MM.1S (cell line): ENCODE measurements at places on chromosomes 2 and 18.
A peak's percentile ranks its signal among the peaks of the same experiment; 100 is the strongest.

GRCh38 chr2:86194751-86195054 lies 559 bp downstream of the IMMT start:
- DNase-seq = no peak
- peak overlapping the region; percentile 98 for H3K4me3 ChIP-seq
- H3K4me1 ChIP-seq = peaks cover 18% of the 10 kb centered on the region
- H3K27me3 ChIP-seq = no peaks in the 10 kb centered on the region
- peak overlapping the region; percentile 99 for H3K27ac ChIP-seq

DNA sequence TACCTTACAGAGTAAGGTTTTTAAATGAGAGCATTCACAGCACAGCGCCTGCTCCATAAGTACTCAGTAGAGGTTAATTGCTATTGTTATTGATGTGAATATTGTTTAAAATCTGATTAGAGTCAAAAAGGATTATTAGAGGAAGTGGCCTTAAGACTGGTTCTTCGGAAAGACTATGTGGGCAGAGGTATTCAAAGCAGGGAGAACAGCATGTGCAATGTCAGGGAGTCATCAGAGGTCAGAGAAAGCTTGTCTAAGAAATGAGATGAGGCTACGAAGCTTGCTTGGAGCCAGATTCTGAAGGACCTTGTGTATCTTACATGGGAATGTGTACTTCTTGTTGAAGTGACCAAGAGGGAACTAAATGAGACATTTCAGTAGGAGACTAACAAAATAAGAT lies 49.8 kb downstream of the PMS1 start:
- no peaks in the 10 kb centered on the region for H3K27me3 ChIP-seq
- no peaks in the 10 kb centered on the region for H3K36me3 ChIP-seq
- no peaks in the 10 kb centered on the region for H3K4me1 ChIP-seq
- no peak overlapping the region for H3K4me3 ChIP-seq
- H3K27ac ChIP-seq = no peak overlapping the region

GRCh38 chr2:147223553-147224060 lies 621.2 kb upstream of the ACVR2A start:
- H3K4me3 ChIP-seq = no peak overlapping the region
- no peak for DNase-seq
- H3K27ac ChIP-seq = no peak overlapping the region
- H3K36me3 ChIP-seq = no peaks in the 10 kb centered on the region
- no peaks in the 10 kb centered on the region for H3K27me3 ChIP-seq

DNA sequence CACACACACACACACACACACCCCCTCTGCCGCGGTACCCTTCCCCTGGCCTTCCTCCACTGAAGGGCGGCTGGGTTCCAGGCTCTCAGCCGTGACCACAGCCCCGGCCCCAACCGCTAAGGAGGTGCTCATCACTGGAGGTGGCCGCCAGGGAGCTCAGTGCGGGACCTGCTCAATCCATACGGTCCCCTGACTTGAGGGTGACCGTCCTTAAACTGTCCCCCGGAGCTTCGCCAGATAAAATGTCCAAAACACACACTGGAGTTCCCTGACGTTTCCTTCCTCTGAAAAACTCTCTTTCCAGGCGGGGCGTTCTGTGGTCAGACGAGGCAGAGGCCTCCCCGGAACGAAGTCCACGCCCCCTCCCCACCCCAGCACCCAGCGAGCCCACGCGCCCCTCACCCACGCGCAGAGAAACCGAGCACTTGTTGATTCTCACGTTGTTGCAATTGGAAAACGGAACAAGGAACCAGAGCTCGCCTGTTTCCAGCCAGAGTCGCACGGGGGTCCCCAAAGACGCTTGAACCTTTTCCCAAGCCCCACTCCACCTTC lies 1.4 kb downstream of the MBP start:
- DNase-seq = no peak
- no peaks in the 10 kb centered on the region for H3K4me1 ChIP-seq
- no peak overlapping the region for H3K27ac ChIP-seq

GRCh38 chr2:204354442-204354856 lies 190.8 kb upstream of the PARD3B start:
- no peaks in the 10 kb centered on the region for H3K27me3 ChIP-seq
- no peak overlapping the region for H3K27ac ChIP-seq
- no peak for DNase-seq
- no peaks in the 10 kb centered on the region for H3K36me3 ChIP-seq
- H3K4me1 ChIP-seq = no peaks in the 10 kb centered on the region

GRCh38 chr2:41498781-41499180 lies 549.0 kb upstream of the PKDCC start:
- H3K4me3 ChIP-seq = no peak overlapping the region
- no peaks in the 10 kb centered on the region for H3K27me3 ChIP-seq
- no peaks in the 10 kb centered on the region for H3K4me1 ChIP-seq
- H3K36me3 ChIP-seq = no peaks in the 10 kb centered on the region
- DNase-seq = no peak

DNA sequence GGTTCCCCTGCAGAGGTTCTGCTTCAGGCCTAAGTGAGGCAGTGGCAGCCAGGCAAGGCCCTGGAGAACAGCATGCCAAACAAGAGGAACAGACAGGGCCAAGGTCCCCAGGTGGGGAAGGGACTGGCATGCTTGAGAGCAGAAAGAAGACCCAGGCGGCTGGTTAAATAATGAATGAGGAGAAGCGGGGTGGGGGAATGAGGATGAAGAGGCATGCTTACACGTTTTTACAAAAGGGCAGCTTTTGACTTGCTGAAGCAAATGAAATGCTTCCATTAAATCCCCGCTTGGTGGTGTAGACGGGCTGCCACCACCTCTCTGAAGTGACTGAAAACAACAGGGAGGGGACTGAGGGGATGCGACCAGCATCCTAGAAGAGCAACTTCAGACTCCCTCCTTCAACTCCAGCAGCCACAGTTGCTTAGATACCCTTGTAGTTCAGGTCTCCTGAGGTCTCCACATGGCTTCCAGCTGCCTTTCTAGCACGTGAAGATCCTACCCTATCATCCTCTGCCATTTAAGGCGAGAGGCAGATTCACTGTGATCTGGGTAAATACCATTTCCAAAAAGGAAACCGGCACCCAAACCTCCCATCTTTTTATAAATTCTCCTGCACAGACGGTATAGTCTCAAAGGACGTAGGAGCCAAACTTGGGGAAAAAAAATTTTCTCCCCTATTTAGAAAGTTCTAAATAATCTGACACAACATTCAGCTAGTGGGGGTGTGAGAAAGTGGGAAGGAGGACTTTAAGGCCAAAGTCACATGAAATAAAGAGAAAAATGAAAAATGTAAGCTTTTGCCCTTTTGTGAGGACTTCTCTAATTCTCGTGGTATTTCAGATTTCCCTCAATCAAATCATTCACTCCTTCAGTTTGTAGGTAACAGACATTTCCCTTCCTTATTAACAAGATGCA lies 65.6 kb downstream of the CACNB4 start:
- no peaks in the 10 kb centered on the region for H3K36me3 ChIP-seq
- no peaks in the 10 kb centered on the region for H3K27me3 ChIP-seq
- H3K4me3 ChIP-seq = no peak overlapping the region
- peaks cover 4% of the 10 kb centered on the region for H3K4me1 ChIP-seq

DNA sequence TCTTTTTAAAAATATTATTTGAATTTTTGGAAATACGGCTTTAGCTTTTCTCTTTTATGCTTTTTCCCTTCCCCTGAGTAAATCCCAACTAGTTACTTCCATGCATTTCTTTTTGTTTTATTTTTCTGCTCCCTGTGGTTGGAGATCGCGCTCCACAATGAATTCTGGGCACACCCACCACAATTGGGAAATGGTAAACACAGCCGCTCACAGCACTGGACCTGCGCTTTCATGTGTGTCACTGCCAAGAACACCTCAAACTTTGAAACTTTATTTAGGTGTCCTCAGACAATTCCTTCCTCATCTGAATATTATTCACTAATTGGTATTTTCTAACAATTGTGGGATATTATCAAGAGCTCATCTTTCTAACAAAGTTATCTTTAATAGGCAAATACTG lies 82.8 kb upstream of the TMEM18 start:
- no peaks in the 10 kb centered on the region for H3K4me1 ChIP-seq
- no peak overlapping the region for H3K4me3 ChIP-seq
- no peak overlapping the region for H3K27ac ChIP-seq
- no peak for DNase-seq

- H3K4me3 ChIP-seq = no peak overlapping the region
- H3K27me3 ChIP-seq = no peaks in the 10 kb centered on the region
- H3K4me1 ChIP-seq = no peaks in the 10 kb centered on the region
Observed at GRCh38 chr2:129199501-129199900, 780.0 kb upstream of the RAB6C start.

DNA sequence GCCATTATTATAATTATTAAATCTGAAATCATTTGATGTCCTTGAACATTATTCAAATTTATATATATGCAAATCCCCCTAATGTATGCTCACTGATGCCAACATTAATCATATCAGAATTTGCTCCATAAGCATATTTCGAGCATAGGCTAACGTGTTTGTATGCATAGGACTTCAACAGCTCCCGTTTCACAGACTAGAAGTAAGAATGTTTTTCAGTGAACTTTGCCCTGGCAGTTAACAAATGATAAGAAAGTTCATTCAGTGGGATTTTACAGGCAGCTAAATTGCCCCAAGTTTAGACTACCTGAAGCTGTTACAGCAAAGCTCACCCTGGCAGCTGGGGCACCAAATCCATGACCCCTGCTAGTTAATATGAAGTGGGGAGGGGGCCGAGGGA lies 272.0 kb downstream of the LNPK start:
- no peak overlapping the region for H3K27ac ChIP-seq
- no peaks in the 10 kb centered on the region for H3K4me1 ChIP-seq
- H3K36me3 ChIP-seq = no peaks in the 10 kb centered on the region
- H3K4me3 ChIP-seq = no peak overlapping the region

DNA sequence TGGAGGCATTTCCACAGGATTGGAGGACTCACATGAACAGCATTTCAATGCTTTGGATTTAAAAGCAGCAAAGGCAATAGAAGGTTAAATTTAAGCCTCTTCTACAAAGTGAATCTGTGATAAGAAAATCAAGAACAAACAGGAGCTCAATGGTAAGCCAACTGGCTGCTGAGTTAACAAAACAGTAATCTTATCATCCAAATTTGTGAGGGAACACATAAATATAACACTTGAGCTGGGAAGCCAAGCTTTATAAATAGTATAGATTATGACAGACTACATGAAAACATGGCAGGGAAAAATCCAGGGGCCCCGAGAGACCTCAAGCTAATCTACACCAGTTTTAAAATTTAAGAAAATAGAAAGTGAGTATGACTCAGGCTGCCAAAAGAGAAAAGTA lies 108.5 kb upstream of the PGAP1 start:
- no peak for DNase-seq
- no peaks in the 10 kb centered on the region for H3K27me3 ChIP-seq
- H3K4me1 ChIP-seq = no peaks in the 10 kb centered on the region
- no peak overlapping the region for H3K4me3 ChIP-seq
- H3K36me3 ChIP-seq = no peaks in the 10 kb centered on the region
- H3K27ac ChIP-seq = no peak overlapping the region

DNA sequence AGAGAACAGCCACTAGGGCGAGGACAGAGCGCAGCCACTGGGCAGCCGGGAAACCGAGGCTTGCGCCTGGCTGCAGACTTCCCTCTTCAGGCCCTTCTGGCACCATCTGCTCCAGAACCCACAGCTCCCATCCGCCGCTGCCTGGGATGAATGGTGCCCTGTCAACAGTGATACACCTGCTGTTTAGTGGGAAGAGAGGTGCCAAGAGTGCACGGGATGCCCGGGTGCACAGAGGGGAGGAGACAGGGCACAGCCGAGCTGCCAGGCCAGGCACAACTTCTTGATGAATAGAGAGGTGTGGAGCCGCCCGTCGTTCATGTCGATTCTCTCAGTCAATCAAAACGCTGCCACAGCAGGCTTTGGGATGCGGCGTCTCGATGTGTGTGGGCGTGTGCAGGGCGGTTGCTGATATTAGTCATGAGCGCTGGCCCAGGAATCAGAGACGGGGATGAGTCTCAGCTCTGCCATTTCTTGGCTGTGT lies 39.5 kb downstream of the RRM2 start:
- no peak overlapping the region for H3K27ac ChIP-seq
- H3K27me3 ChIP-seq = no peaks in the 10 kb centered on the region
- no peak for DNase-seq
- H3K36me3 ChIP-seq = no peaks in the 10 kb centered on the region
- H3K4me3 ChIP-seq = no peak overlapping the region

DNA sequence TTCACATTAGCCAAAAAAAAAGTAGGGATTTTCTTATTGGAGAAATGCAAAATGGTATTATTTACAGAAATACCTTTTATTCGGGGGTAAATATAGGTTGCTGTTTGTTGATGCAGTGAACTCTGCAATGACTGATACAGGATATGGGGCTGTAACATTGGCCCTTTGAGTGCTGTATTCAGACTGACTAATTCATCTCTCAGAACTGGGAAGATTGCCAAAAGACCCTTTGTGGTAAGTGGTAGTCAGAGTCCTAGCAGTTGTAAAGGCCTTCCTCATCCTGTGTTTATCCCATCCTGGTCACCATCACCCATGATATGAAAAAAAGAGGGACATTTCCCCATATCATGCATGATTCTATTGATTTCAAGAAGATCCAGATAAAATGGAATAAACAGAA lies 14.0 kb upstream of the DCC start:
- H3K4me1 ChIP-seq = no peaks in the 10 kb centered on the region
- H3K36me3 ChIP-seq = no peaks in the 10 kb centered on the region
- no peak overlapping the region for H3K27ac ChIP-seq
- no peak overlapping the region for H3K4me3 ChIP-seq
- H3K27me3 ChIP-seq = no peaks in the 10 kb centered on the region

DNA sequence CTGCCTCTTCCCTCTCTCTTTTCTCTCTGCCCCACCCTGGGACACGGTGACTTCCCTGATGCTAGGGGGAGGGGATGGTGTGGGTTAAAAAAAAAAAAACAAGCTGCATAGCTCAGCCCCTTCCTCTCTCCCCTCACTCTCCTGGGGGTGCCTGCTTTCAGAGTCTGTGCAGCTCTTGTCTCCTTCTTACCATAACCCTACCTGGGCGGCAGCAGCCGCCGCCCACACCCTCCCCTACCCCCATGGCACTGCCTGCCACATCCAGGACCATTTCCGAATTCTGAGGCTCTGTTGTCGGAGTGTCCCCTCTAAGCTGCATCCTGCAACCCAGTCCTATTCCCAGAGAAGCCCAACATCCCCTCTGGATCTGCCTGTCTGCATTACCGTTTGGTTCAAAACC lies 16.0 kb downstream of the TTC32 start:
- no peak for DNase-seq
- H3K27me3 ChIP-seq = no peaks in the 10 kb centered on the region
- H3K4me1 ChIP-seq = 0 out of 2 replicates have a peak, but pooled peaks cover 8% of the 10 kb centered on the region
- H3K27ac ChIP-seq = no peak overlapping the region

DNA sequence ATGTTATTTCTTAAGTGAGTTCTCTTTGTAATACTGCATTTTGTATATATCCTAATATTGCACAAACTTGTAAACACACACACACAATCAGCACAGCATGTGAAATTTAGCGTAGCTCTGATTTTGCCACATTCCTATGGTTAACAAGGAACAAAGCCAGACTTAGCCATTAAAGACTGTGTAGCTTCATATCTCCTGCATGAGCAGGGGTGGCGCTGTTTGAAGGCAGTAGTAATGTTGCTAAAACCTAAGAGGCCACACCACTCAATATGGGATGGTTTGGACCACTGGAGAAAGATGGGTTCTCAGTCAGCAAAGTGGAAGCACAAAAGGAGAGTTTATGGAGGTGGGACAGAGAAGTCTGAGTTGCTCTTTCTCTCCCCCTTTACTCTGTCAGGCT lies 61.1 kb upstream of the RND3 start:
- H3K4me3 ChIP-seq = no peak overlapping the region
- H3K27ac ChIP-seq = no peak overlapping the region
